ENCODE measurements at places on chromosomes 7 and 10.

DNA sequence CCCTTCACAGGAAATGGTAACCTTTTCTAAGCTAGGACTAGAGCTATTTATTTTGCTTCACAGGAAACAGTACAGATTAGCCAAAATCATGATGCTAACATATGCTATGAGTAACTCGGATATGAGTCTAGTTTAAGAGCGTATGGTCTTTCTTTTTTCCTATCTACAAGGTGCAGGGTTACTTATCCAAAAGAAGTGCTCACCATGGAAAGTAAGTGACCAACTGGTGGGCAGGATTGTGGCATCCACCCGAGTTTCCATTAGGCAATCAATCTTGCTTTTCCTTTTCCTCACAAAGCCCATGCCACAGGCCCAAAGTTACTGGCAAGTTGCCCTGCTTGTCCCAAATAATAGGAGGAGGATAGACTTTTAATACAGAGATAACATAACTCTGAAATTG is 765.1 kb upstream of the POM121L12 start:
- DNase-seq, result no peak

DNA sequence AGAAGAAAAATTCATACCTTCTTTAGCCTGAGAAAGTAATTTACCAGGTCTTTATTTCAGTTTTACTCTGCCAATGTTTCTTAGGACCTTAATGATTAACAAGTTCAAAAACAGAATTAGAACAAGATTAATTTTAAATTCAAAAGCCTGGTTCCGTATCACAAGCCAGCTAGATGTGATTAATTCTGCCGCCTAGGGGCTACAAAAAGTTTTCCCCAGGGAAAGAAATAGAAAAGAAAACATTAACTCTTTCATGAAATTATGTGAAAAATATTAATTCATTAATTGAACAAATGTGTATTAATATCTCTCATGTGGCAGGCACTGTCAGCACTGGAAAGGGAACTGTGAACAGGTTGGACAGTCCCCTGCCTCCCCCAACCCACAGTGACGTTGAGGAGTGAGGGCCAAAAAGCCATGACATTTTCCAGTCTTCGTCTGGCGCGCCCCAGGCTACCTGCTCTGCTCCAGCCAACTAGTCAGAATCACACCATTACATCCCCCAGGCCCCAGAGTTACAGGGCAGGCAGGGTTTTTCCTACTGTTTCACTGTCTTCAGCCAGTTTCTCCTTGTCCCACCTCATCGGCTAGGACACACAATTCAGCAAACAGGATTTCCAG is 20.1 kb downstream of the TMEM176A start:
- no peak for DNase-seq

DNA sequence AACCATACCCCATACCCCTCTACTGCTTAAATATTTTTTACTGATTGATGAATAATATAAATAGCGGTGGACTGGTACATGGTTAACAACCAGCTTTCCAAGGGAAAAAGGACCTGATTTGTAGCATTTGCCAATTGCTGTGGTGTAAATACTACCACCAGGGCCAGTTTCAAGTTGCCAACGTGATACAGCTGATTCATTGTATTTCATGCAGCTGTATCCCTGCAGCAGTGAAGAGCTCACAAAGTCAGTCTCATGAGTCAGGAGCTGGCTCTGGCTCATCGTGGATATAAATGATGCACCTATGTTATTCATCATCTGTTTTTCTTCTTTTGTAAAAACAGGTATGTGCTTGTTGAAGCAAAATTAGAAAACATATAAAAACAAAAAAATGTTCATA is 15.2 kb downstream of the CALML5 start:
- no peak for DNase-seq

DNA sequence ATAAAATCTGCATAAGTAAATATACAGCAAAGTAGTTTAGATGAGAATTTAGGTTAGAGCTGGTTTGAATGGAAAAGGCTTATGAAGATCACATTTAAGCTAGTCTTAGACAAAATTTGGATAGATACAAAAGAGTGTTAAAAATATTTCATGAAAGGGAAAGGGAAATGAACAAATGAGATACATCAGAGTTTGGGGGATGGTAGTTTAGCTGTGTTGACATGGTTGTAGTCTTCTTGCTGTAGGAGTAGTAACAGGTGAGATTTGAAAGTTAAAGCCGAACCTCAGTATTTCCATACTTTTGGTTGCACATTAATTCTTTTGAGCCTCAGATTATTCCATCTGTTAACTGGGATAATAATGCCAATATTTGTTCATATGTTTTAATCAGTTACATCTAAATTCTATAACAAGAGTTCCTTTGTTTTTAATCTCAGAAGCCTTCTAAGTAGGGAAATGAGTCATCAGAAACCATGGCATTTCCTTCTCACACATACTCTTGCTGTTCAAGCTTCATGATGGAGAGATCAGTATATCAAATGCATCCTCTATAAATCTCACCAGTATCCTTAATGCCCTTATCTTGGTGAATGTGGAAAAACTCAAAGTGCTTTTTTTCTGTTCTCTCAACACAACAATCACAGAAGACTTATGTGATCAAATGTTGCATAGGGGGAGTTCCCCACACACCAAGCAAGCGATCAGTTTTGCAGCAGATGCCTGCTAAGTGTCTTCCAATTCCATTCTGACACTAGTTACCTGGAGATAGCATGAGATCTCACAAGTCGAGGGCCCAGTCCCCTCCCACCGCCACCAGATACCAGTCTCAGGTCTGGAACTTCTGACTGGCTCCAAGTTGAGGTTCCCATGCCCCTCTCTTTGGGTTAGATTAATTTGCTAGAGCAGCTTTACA is 84.7 kb downstream of the MAPK8 start:
- DNase-seq, result no peak

DNA sequence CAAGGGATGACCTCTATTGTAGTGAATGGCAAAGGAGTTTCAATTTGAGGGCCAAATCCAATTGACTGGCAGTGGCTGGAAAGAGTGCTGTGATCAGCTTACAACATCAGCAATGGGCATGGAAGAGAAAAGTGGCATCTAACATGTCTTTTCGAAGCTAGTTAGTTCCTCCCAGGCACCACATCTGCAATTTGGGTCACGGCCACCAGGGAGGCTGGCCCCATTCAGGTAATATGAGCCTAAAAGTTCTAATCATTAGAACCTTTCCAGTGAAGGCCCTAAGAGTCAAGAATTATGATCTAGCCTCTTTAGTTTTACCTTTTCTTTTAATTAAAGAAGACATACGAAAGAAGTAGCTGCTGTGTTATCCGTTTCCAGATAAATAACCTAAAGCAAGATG is 17.3 kb downstream of the CRTAC1 start:
- no peak for DNase-seq

GRCh38 chr10:47255866-47256265 is 44.1 kb upstream of the GDF10 start:
- peak; percentile 14 for DNase-seq

- no peak for DNase-seq
Measured at GRCh38 chr7:86645225-86645608, 1.5 kb downstream of the GRM3 start.

DNA sequence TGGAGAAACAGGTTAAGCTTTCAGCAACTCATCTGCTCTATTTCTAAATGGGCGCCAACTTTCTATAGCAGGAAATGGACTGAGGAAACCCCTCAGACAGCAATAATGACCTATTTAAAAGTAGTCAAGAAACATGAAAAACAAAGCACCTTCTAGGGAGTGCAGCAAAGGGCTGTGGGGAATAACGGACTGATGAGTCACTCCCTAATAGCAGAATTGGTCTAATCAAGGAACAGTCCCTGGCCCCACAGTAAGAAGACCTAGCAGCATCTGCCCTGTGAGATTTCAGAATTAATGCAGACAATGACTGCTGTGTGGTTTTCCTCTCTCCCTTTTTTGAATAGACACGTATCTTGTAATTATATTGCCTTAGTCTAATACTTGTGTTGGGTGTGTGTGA is 602.9 kb downstream of the IPMK start:
- DNase-seq, result no peak

DNA sequence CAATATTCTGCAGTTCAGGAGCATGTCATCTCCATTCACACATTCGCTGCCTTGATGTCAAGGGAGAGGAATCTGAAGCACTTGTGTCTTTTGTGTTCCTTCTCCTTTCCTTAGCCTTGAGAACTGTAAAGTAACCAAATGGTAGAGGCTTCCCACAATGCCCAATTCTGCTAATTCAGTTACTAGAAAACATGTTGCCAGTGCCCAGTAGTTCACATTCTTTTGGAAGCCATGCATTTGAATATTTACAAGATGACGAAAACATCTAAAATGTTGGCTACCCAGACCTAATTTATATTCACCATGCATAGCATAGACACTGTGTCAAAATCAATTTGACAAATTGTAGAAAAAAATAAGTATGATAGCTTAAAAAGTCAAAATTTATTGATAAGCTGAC is 852.7 kb upstream of the PHF14 start:
- no peak for DNase-seq

DNA sequence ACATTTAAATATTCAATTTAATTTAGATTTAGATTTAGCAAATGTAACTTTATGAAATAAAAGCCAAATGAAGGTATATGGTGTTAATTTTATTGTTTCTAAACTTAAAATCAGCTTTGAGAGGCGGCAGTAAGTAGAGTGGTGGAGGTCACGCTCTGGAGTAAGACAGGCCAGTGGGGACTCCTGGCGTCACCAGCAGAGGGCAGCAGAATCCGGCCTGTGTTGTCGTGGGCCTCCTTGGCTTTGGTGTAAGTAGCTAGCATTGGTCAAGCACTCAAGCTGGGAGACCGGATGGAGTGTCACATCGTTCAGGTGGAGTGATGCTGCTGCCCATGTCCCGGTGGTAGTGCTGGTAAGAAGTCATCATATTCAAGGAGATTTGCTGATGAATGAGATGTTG is 98.7 kb upstream of the DNAJB6 start:
- DNase-seq, result no peak

GRCh38 chr10:123303581-123304337 is 149.6 kb downstream of the BUB3 start:
- no peak for DNase-seq

DNA sequence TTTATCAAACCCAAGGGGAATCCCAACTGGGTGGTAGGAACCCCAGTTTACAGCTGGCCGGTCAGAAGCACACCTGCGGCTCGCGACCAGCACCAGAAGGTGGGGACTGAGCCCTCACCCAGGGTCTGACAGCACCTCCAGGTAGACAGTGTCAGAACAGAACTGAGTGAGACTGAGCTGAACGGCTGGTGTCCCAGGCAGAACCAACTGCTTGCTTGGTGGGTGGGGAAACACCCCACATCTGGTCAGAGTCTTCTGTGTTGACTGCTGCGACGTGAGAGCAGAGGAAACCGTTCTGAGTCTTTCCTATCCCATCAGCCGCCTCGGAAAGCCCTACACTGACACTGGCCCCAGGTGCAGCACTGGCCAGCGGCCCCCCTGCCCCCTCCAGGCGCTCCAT is 160.7 kb downstream of the MAD1L1 start:
- DNase-seq, result no peak

DNA sequence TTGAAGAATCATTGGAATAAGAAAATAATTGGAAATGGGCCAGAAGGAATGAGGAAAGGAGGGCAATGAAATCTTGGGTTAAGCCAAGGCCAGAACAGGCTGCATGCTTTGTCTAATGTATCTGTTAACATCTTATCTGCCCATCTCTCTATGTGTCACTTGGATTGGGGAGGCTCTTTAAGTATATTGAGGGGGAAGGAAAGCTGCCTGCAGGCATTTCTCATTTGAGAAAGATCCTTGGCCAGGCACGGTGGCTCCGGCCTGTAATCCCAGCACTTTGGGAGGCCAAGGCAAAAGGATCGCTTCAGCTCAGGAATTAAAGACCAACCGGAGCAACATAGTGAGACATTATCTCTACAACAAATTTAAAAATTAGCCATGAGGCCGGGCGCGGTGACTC is 14.3 kb downstream of the PCBD1 start:
- no peak for DNase-seq

DNA sequence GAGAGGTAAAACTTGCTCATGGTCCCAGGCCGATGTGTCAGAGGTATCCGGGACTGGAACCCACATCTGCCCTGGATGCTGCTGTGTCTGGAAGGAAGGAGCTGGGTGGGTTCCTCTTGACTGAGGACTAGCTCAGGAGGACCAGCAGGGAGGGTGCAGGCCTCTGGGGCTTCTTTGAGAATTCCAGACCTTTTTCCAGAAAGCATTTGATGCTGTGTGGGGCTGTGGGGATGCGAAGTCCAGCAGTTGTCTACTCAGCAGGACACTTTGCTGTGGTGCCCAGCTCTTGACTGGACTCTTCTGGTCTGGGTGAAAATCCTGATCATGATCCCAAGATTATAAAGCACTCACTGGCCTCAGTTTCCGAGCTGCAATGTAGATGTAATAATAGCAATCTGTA is 1.7 kb downstream of the RAMP3 start:
- no peak for DNase-seq

DNA sequence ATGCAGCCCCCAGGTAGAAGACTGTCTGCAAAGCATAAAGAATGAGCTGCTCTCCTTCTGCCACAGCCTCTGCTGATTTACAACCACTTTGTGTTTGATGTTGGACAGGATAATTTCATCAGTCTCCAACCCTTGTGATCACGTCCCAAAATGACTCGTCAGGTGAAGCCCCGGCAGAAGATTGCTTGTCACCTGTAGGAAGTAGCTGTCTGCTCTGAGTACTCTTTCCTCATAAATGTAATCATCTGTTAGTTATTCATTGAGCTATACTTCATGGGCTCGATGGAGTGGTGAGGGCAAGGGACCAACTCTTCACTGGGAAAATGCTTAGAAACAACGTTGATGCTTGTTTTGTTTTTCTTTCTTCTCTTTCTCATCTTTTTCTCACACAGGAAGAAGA is 290.9 kb upstream of the SP8 start:
- DNase-seq, result no peak

GRCh38 chr10:124624006-124624405 is 120.2 kb downstream of the FAM53B start:
- DNase-seq, result no peak

GRCh38 chr7:3887096-3887690 is 586.1 kb downstream of the SDK1 start:
- no peak for DNase-seq

DNA sequence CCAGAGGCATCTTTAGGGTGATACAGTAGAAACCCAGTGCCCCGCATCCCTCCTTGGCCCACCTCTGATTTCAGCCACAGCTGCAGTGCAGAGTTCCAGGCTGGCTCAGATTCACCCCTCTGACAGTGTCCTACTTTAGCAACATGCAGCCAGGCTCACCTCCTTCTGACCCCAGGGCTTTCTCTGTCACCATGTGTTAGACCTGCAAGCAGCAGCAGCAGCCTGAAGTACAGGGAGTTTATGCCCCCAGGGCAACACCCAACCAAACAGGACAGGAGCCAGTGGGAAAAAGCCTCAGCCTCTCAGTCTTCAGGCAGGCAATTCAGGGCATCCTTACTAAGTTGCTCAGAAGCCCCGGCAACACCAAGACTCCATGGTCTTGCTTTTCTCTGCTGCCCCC is 109.0 kb upstream of the PLXNA4 start:
- no peak for DNase-seq

- peak; percentile 74 for DNase-seq
Measured at GRCh38 chr7:24572997-24573553, at the start of gene PALS2. Gene PALS2 (plus strand): TSS chr7:24573452. CDS start chr7:24623668, 50,216 bp downstream.

GRCh38 chr10:106424054-106424453 is 740.5 kb downstream of the SORCS1 start:
- DNase-seq, result no peak
